ENCODE measurements at places on chromosomes 2 and 18. TPM values are rescaled to one million over a fixed set of nuclear protein-coding genes. Genes with fewer than 3 reads are reported as not detected.

Gene NT5DC4
- not detected for polyA plus RNA-seq

Gene EFEMP1
- polyA plus RNA-seq = 551 TPM

Gene TCF7L1
- 27.9 TPM for polyA plus RNA-seq

Gene ANO7
- not detected for polyA plus RNA-seq

Gene MAP4K3
- polyA plus RNA-seq = 13.9 TPM

Gene IL1A
- not detected for polyA plus RNA-seq

Gene SP110
- 19.0 TPM for polyA plus RNA-seq

Gene NCL
- 178 TPM for polyA plus RNA-seq

Gene SLC39A10
- polyA plus RNA-seq = 3.7 TPM

Gene ZSCAN30
- 15.1 TPM for polyA plus RNA-seq

Gene C18orf54
- polyA plus RNA-seq = 1.4 TPM

Gene DYSF
- polyA plus RNA-seq = 3.1 TPM

Gene IGFBP2
- 1,436 TPM for polyA plus RNA-seq

Gene CRYGD
- not detected for polyA plus RNA-seq

Gene TMEM247
- polyA plus RNA-seq = not detected

Gene GREB1
- not detected for polyA plus RNA-seq

Measured in aorta (tissue), 5 donors.